ENCODE measurements at places on chromosomes 1 and 21.

GRCh38 chr1:32919811-32920733, 18.9 kb upstream of the TMEM54 start:
- no peak for DNase-seq

- DNase-seq, result no peak
These were observed 2.7 kb upstream of the PDE9A start for GRCh38 chr21:42650441-42651421.

DNA sequence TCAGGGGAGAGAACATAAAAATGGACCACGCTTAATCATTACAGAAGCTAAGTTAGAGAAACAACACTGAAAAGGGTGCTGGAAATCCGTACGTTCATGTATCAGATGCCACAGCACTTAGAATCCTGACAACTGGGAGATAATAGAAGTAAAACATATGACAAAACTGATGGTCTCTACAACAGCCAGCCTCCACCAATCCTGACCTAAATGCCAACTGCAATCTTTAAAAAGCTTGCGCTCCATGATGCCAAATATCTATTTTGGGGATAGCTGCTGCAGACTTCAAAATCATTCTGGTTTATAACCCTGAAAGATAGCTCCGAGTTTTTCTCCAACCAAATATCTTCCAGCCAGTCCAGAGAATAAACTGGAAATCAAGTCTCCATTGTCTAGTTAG, 178.3 kb downstream of the RERE start:
- DNase-seq, result no peak

GRCh38 chr1:1298861-1299685, 8.7 kb downstream of the ACAP3 start:
- no peak for DNase-seq

DNA sequence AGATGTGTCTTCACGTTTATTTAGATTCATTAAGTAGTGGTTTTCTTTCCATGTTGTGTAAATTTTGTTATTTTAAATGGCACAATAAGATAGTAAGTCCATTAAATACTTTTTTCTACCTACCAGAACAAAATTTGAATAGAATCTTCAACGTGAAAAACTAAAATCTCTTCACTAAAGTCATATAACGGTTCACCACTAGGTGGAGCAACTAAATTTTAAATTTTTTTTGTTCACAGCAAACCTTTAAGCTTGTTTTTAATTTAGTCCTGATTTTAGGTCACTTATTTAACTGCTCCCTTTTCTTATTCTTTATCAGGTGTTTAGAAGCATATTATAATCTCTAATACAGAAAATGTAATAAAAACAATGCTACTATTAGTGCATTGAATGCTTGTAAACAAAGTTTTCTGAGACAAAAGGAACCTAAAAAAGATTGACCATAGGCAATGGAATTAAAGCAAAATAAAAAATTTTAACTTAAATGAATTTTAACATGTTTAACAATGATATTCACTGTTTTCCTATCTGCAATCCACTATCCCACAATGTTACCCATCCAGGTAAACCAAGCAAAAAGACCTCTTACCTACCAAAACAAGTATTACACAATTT, 28.3 kb upstream of the PKN2 start:
- no peak for DNase-seq

GRCh38 chr1:192887426-192887825, 78.6 kb downstream of the RGS2 start:
- DNase-seq, result no peak

DNA sequence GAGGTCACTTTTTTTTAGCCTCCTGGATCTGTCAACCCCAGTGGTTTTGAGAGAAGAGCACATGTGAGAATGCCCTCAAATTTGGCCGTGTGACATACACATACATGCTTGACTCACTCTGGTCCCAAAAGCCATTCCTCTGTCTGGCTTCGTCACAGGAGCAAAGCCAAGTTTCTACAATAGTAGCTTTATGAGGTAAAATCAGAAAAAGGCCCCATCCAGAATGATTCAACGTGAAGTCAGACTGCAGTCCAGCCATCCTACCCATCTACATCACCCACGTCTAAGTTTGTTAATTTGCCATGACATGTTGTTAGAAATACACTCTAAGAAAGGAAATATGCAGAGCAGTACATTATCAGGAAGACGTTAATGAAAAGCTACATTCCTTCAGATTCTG, 245.2 kb downstream of the SDCCAG8 start:
- no peak for DNase-seq

DNA sequence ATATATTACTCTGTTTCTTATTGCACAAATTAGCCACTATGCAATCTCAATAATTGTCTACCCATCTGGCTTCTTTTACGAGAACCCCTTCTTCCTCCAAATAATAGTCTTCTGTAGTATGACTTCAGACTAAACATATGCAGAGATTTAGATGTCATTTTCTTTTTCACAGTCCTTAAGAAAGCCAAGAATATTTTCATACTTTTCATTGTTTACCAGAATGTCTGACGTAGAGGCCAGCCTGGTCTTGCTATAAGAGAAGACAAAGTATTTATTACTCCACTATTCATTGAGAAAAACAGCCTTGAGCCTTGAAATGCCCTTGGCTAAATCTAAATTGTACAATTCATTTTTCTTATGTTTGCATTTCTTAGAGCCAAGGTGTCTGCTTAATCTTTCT, 714.9 kb upstream of the CXADR start:
- DNase-seq, result no peak

DNA sequence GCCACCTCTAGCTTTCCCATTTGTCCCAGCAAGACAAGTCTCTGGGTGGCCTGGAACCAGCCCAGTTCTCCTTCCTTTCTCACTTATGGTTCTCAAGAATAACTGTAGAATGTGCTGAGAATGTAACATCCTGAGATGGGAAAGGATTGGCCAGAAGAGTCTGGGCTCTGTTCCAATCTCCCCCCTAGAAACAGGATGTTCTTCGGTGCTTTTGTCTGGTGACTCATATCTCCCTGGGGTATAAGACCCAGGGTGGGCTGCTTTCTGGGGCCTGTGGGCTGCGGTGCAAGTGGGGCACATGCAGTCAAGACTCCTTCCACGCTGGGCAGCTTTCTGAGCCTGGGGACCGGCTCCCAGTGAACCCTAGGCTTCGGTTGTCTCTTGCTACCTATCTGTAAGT, 251.2 kb upstream of the POU3F1 start:
- DNase-seq, result no peak

All from stimulated activated CD8-positive, alpha-beta memory T cell treated with anti-CD3 and anti-CD28 coated beads, Interleukin-15, amount 100 ng/mL, for 1 hour (primary cell).